HCT116 (cell line): ENCODE measurements at places on chromosomes 12 and 14. TPM values are rescaled to one million over a fixed set of nuclear protein-coding genes. Genes with fewer than 3 reads are reported as not detected.

SCNN1A gene
- total RNA-seq, result 118 TPM

GRCh38 chr14:106803379-106803778, 1277.0 kb downstream of the TMEM121 start:
- DNase-seq, result no peak

DNA sequence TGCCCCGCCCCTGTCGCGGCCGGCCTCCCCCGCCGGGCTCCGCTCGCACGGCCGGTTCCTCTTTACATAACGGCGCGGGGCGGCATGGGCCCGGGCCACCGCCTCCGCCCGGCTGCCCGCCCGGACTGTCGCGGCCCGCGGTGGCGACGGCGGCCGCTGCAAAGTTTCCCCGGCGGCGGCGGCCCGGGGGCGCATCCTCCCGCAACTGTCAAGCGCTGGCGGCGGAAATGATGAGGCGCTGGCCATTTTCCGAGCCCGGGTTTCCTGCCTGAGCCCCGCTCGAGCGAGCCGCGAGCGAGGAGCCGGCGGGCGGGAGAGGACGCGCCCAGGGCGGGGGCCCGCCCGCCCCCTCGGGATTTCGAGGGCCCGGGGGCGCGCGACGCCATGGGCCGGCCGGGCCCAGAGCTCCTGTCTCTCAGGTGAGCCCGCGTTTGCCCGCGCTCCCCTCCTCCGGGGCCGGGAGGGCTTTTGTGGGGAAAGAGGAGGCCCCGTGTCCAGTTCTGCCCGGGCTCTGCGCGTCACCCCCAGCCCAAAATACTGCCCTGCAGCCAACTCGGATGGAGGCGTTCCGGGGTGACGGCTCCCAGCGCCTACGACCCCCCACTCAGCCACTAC, at the start of gene SH2B3:
Gene SH2B3, plus strand, starts transcription at position 65 of the 615 bp plus-strand sequence. CDS start 12,223 bp downstream, outside the sequence.
- no peak for DNase-seq

GRCh38 chr14:59117754-59118528, 70.5 kb upstream of the DAAM1 start:
- no peak for DNase-seq

DNA sequence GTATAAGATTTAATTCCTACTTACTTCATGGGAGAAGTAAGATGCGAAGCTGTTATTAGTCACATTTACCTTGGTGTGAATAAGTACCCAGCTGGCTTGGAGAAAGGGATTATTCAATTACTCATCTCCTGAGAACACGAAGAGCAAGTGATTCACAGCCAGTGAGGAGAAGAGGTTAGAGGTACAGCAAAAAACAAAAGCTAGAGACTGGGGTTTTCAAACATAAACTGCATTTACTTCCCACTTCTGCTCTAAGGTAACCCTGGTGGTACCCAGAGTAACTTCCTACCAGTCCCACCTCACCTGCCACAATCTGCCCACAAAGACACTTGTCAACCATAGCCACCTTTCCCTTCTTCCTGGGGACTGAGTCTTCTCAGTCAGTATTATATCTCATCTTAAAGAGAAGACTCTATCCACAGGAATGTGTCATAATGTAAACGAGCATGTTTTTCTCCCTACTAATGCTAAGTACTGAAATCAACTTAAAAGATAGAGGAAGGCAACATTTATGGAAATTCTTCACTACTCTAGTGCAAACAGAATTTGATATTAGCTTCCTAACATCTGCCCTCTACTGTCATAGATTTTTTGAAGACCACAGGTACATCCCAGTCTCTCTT, 6.0 kb upstream of the IL22 start:
- DNase-seq, result no peak

DNA sequence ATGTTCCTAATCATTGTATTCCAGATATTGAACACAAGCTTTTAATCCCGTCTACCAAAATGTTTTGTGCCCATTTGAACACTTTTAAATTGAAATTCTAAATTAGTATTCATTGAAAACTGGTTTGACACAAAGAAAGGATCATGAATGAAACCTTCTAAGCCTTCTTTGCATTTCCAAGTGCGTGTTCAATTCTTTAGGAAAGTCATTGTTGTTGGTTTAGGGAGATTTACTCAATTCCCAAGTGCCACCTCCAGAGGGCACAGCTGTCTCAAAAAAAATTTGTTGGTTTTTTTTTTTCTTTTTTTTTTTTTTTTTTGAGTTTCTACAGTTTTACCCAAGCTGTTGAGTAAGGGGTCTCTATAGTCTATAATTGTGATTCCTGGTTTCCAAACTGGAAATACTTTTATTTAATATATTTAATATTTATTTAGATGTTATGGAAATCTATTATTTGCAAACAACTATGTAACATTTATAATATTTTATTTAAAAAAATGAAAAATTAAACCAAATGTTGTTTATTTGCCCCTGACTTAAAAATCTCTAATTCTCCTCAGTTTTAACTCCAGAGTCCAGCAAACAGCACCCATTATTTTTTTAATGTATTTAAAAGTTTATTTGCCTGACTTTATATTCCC, 79.9 kb downstream of the NEDD1 start:
- DNase-seq, result peak; percentile 27

DNA sequence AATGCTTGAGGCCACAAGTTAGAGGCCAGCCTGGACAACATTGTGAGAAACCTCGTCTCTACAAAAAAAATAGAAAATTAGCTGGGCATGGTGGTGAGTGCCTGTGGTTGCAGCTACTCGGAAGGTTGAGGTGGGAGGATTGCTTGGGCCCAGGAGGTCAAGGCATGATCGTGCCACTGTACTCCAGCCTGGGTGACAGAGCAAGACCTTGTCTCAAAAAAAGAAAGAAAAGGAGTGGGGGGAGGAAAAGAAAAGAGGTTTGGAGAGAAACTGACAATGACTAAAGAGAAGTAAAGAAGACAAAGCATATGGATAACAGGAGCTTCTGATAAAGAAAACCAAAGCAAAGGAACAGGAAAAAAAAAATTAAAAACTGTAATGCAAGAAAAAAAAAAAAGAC, 37.4 kb upstream of the SELPLG start:
- no peak for DNase-seq
